ENCODE measurements at places on chromosomes 12 and 14. TPM values are rescaled to one million over a fixed set of nuclear protein-coding genes. Genes with fewer than 3 reads are reported as not detected.

The ANO2 gene
- not detected for total RNA-seq

The FOXM1 gene
- total RNA-seq = 26.2 TPM

The PCED1B gene
- 0.39 TPM for total RNA-seq

The LARP4 gene
- 29.8 TPM for total RNA-seq

The AMDHD1 gene
- total RNA-seq = not detected

The DDN gene
- under 0.01 TPM for total RNA-seq

The PTPN21 gene
- total RNA-seq = 7.8 TPM

The HOXC5 gene
- total RNA-seq = 2.2 TPM

The POC1B gene
- total RNA-seq = 15.6 TPM

The IGF1 gene
- not detected for total RNA-seq

The RPGRIP1 gene
- not detected for total RNA-seq

The LRRIQ1 gene
- total RNA-seq = 0.59 TPM

The MAGOHB gene
- 11.0 TPM for total RNA-seq

The ACACB gene
- 7.3 TPM for total RNA-seq

The OR11G2 gene
- total RNA-seq = not detected

The HOXC12 gene
- total RNA-seq = not detected

The GRIN2B gene
- total RNA-seq = not detected

The GALNT4 gene
- 11.7 TPM for total RNA-seq

The SOAT2 gene
- under 0.01 TPM for total RNA-seq

The TPH2 gene
- not detected for total RNA-seq

The TMBIM4 gene
- 75.0 TPM for total RNA-seq

The PPFIBP1 gene
- total RNA-seq = 236 TPM

The TMEM30B gene
- 0.20 TPM for total RNA-seq

The GPHN gene
- 10.7 TPM for total RNA-seq

The RTN1 gene
- total RNA-seq = under 0.01 TPM

The KCNH3 gene
- under 0.01 TPM for total RNA-seq

The LTA4H gene
- 52.4 TPM for total RNA-seq

The GOLGA3 gene
- total RNA-seq = 67.2 TPM

The HHIPL1 gene
- 1.8 TPM for total RNA-seq

The ADAMTS20 gene
- not detected for total RNA-seq
